ENCODE measurements at places on chromosomes 11 and 22.

GRCh38 chr11:72736452-72737069, 15.6 kb downstream of the ARAP1 start:
- DNase-seq: peak; percentile 45

DNA sequence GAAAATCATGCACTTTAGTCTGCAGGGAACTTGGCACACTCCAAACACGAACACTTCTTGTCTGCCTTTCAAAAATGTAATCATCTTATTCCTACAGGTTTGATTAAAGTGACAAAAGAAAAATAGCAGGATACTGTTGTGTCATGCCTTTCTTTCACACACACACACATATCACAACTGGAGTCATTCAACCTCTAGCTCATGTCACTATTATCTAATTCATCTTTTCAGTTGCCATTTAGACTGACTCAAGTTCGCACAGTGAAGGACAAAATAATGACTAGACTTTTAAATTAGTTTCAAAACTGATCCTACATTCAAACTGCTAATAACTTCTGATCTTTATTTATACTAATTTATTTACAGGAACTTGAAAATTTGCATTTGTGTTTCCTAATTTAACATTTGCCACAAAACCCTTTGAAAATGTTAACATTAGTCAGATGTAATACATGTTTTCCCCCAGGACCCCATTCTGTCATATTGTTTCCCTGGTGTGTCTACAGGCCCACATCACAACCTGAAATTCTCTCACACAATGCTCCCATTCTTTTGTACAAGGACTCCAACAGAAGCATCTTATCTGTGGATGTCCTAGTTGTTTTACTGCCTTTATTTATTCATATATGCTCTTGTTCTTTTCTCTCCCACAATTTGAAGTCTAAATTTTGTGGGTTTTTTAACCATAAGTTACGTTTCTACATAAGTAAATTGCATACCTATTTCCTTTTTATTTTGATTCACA, 171.1 kb downstream of the GRIA4 start:
- no peak for DNase-seq

GRCh38 chr11:10461276-10461790, 6.3 kb downstream of the AMPD3 start:
- no peak for DNase-seq

- no peak for DNase-seq
Measured at GRCh38 chr11:72755713-72756285, 3.6 kb upstream of the ARAP1 start.

DNA sequence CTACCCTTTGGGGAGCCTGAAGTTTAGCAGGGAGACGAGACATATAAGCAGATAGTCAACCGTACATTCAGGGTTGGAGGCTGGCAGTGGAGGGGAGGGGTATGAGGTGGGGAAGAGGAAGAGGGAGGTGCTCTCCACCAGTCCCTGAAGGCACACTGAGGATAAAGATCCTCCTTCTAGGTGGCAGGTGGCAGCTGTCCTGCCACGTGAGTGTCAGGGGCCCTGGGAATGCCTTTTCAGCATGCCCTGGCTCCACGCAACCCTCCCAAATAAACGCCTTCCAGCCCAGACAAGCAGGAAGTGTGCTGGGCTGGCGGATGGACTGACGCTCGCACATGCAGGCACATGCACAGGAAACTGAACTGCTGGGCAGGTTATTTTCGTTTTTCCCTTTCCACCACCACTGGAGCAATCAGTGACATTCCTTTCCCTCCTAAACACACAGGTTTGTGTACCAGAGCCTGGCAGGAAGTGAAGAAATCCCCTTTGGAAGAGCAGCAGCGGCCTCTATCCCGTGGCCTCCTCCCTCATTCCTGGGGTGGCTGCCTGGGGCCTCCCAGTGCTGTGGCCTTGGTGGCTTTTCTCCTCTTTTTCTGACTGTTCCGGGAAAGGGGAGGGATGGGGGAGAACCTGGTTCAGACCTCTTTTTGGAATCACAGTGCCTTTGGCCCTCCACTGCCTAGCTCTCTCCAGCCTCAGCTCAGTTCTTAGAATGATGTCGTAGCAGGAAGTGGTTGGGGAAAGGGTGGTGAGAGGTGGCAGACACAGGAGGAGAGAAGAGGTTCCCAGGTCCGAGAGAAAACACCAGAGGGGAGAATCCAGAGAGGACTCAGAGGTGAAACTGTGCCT, 157.0 kb upstream of the TIMP3 start:
- no peak for DNase-seq

Data from T-helper 9 cell (primary cell).